Stimulated activated CD8-positive, alpha-beta memory T cell treated with anti-CD3 and anti-CD28 coated beads, Interleukin-12 subunit alpha, Interleukin-12 subunit beta, amount 100 ng/mL, for 4 hours (primary cell): ENCODE measurements at places on chromosomes 7 and 10.

- no peak for DNase-seq
These were observed 121.4 kb upstream of the INHBA start for GRCh38 chr7:41824284-41824683.

- no peak for DNase-seq
These were observed 94.4 kb upstream of the SEMA3C start for GRCh38 chr7:81013083-81013817.

DNA sequence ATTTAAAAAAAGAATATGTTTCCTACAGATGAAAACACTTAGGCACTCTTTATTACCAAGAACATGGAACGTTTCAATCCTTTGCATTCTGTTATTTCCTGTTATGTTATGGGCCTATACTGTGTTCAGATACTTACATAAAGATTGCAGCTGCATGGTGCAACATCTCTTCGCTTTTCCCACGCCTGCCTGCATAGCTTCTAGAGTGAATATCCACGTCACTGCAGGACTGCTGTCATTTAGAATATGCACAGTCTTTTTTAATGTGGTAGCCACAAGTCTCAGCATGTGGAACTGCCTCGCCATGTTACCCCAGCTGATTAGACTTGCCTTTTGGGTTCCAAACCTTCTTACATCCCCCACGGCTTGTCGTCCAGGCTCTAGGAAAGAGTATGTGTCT is 69.6 kb upstream of the GATA3 start:
- no peak for DNase-seq

DNA sequence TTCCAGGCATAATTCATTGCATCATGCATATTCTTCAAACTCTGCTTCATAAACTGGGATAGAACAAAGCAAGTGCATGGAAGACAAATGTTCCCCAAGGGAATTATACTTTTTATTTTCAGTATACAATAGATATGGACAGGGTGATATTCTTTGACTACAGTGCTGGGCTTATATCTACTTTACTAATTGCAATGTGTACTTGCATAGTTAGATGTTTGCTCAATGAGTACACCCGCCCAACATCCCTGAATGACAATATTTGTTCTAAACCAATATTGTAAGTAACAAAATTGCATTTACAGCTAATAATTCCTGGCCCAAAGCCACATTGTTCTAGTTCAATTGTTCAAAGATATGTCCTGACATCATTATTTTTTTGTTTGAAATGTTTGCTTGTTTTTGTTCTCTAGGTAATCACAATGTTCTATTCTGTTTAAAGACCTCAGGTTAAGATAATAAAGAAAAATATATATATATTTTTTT is 171.4 kb downstream of the PTN start:
- no peak for DNase-seq

GRCh38 chr7:69813637-69814240 is 215.5 kb downstream of the AUTS2 start:
- no peak for DNase-seq

DNA sequence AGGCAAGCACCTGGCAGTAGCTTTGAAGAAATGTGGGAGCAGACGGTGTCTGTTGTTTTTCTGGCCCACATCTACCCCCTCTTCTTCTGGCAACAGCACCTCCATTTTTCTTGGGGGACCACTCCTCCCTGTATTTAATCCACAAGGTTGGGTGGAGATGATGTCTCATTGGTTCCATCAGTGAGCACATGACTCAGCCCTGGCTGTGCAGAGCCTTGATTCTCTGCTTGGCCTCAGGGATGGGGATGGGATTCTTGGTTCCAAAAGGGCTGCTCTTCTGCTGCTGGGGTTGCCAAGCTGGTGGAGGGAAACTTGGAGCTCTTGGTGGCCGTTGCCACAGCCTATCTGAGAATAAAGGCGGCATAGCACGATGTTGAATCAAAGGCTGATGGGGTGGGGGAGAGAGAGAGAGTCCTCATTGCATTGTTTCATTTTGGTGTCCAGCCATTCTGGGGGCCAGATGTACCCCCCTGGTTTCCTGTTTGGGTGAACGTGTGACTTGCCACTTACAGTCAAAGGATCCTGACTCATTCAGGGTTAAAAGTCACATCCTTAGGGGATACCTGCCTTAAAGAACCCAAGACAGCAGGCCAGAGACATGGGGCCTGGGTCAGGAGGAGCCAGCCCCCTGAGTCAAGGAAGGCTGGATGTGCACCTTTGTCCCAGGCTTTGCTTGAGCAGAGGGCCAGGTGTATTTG is 25.9 kb downstream of the GRK5 start:
- DNase-seq = no peak

- no peak for DNase-seq
These were observed 67.4 kb upstream of the SLC35G1 start for GRCh38 chr10:93826355-93826754.
